ENCODE measurements at places on chromosomes 1 and 21.
A peak's percentile ranks its signal among the peaks of the same experiment; 100 is the strongest.

DNA sequence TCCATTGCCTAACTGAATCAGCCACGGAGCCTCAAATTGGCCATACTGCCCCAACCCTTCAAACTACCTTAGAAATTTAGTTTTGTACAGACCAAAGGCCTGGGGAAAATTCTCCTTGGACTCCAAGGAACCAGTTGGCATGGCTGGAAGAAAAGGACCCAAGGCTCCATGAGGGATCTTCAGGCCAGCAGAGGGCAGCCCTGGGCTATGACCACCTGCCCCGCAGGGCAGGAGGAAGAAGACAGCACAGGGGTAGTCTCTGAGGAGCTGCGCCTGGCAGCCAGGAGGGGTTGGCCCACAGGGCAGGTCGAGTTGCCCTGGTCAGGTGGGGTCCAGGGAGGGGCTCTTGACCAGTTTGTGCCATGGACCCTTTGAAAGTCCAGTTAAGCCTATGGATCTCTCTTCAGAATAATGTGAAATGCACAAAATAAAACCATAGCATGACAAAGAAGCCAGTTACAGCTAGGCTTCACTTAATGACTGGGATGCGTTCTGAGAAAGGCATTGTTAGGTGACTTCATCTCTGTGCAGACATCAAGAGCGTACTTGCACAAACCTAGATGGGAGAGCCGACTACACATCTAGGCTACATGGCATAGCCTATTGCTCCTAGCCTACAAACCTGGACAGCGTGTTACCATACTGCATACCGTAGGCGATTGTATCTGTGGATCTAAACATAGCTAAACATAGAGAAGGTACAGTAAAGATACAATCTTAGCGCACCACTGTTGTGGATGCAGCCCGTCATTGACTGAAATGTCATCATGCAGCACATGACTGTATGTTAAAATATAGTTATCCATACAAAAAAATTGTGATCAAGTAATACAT, 26.1 kb downstream of the CACNA1S start:
- DNase-seq: peak; percentile 82

- no peak for DNase-seq
Measured at GRCh38 chr1:24369801-24370200, 43.8 kb downstream of the STPG1 start.

DNA sequence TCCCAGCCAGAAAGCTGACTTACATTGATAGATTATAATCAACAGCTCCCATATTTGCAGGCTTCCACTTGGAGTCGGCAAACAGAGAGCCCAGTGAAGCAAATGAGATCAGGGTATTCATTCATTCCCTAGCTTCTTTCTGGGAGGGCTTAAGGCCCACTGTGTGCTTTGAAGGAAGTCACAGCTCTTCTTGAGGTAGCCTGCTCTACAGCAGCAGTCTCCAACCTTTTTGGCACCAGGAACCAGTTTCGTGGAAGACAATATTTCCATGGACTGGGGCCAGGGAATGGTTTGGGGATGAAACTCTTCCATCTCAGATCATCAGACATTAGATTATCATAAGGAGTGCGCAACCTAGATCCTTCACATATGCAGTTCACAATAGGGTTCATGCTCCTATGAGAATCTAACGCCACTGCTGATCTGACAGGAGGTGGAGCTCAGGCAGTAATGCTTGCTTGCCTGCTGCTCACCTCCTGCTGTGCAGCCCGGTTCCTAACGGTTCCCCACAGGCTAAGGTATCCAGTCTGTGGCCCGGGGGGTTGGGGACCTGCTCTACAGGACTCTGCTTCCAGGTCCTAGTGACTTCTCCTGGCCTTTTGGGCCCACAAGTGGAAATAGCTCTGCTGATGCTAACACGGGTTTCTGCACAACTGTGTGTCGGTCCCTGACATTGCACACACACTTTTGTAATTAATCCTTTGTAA, 13.7 kb upstream of the ADAM30 start:
- DNase-seq: peak; percentile 36

- no peak for DNase-seq
Measured at GRCh38 chr1:13781907-13782633, 82.1 kb downstream of the PRDM2 start.

GRCh38 chr1:162678439-162678838, 46.2 kb downstream of the DDR2 start:
- no peak for DNase-seq

GRCh38 chr1:106912131-106912530, 144.3 kb upstream of the PRMT6 start:
- no peak for DNase-seq

GRCh38 chr1:33314416-33314815, 6.5 kb downstream of the A3GALT2 start:
- no peak for DNase-seq

DNA sequence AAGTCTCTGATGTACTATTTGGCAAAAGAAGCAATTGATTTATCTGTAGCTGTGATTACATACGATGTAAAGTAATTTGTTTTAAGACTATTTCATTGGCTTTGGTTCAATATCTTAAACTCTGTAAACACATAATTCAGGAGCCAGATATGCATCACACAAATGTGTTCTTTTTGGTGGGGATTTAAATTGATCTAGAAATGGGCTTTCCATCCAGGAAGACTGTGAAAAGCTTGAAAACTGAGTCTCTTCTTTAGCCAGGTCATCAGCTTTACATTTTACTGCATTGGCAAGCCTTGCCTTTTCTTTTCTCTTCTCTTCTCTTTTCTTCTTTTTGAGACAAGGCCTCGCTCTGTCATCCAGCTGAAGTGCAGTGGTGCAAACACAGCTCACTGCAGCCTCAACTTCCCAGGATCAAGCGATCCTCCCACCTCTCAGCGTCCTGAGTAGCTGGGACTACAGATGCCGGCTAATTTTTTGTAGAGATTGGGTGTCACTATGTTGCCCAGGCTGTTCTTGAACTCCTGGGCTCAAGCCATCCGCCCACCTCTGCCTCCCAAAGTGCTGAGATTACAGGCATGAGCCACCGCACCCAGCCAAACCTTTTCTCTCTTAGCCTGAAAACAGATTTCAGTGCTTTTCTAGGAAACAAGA, 1.4 kb downstream of the RCAN3 start:
- no peak for DNase-seq

- no peak for DNase-seq
Measured at GRCh38 chr1:48472638-48473037, 634 bp upstream of the SPATA6 start.
